ENCODE measurements at places on chromosomes 11 and 22.

GRCh38 chr22:37147186-37147990 lies 2.3 kb downstream of the IL2RB start:
- H3K4me3 ChIP-seq, result no peak overlapping the region
- no peaks in the 10 kb centered on the region for H3K27me3 ChIP-seq
- no peaks in the 10 kb centered on the region for H3K36me3 ChIP-seq
- DNase-seq, result no peak
- H3K4me1 ChIP-seq, result no peaks in the 10 kb centered on the region
- H3K27ac ChIP-seq, result no peak overlapping the region

- peaks cover 14% of the 10 kb centered on the region for H3K36me3 ChIP-seq
- no peaks in the 10 kb centered on the region for H3K27me3 ChIP-seq
- DNase-seq, result no peak
- H3K4me1 ChIP-seq, result peaks cover 51% of the 10 kb centered on the region
- peak within 1 kb of the TSS; percentile 91 for H3K4me3 ChIP-seq
- peak within 1 kb of the TSS; percentile 69 for H3K27ac ChIP-seq
Measured at GRCh38 chr11:67266449-67267187, at the start of gene GRK2. GRK2 (plus strand) TSS chr11:67266473; CDS start chr11:67266700, 227 bp downstream.

DNA sequence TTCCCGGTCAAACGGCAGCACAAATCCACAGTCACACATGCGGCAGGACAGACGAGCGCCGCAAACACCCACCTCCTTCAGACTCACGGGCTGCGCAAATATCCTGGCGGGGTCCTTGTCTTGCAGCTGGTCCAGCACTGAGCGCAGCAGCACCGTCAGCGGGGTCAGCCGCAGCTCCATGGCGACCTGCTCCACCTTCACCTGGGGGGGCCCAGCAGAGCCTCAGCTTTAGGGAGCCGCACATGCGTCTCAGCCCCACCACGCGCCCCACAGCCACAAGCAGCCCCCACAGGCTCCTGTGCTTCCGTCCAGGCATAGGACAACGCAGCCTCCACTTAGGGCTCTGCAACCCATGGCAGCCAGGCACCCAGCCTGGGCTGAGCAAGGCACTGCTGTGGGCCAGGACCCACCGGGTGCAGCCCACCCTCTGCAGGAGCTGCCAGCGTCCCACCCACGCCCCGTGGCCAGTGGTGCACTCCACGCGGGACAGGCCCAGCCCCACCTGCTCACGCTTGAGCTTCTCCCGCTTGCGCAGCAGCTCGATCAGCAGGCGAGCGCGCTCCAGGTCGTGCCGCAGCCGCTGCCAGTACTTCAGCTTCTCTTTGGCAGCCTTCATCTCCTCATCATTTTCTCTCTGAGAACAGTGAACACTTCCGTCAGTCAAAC lies 29.1 kb downstream of the BRD1 start:
- no peak overlapping the region for H3K4me3 ChIP-seq
- no peaks in the 10 kb centered on the region for H3K27me3 ChIP-seq
- no peak overlapping the region for H3K27ac ChIP-seq

- no peak overlapping the region for H3K4me3 ChIP-seq
- no peak overlapping the region for H3K27ac ChIP-seq
Measured at GRCh38 chr11:23875176-23875850, 621.5 kb upstream of the LUZP2 start.

DNA sequence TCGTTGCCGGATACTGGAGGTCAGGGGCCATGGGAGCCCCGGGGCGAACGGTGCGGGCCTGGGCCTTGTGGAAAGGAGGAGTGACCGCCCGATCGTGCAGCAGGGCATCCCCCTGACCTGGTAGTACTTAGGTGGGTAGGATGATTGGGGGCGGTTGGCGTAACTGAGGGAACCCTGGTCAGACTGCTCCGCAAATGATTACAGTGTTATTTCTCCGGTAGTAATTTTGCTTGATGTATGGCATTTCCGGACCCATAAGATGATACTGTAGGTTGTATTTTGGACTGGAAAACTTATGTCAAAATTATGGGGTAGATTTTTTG lies 762 bp downstream of the MTMR3 start:
- peak overlapping the region; percentile 99 for H3K27ac ChIP-seq
- no peak for DNase-seq
- H3K36me3 ChIP-seq, result no peaks in the 10 kb centered on the region
- peak overlapping the region; percentile 95 for H3K4me3 ChIP-seq

DNA sequence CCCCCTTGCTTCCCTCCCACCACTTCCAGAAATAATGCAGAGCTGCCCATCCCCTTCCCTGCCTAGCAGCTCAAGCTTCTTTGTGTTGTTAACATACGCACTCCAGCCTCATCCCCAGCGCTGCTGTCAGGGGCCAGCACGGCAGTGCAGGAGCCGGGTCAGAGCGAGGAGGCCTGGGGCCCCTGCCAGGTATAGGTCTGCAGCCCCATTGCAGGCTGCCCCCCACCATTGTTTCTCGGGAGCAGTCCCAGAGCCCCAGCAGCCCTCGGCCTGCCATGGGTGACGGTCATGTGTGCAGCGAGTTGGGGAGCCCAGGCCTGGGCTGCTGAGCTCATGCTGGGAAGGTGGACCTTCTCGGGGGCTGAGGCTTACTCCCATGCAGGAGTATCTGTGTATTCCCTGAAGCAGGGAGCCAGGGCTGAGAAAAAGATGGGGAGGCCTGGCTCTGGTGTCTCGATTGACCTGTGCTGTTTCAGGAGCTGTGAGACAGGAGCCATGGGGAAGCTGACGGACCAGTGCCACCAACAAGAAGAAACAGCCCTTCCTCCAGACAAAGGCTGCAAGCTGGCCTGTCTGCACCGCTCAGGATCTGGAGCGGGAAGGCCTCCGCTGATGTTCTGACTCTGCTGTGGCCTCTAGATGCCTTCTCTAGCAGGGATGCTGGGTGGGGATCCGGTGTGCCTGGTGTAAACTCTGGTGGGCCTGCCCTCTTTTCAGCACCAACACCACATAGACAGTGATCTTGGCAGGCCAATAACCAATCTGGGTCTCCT lies 220.5 kb upstream of the B3GAT1 start:
- H3K36me3 ChIP-seq, result no peaks in the 10 kb centered on the region
- DNase-seq, result no peak
- no peak overlapping the region for H3K27ac ChIP-seq
- H3K4me3 ChIP-seq, result no peak overlapping the region
- no peaks in the 10 kb centered on the region for H3K4me1 ChIP-seq

GRCh38 chr11:76339221-76339620 lies 41.7 kb downstream of the THAP12 start:
- H3K4me3 ChIP-seq, result no peak overlapping the region
- peak; percentile 87 for DNase-seq
- H3K36me3 ChIP-seq, result no peaks in the 10 kb centered on the region
- H3K4me1 ChIP-seq, result peaks cover 4% of the 10 kb centered on the region
- peak overlapping the region; percentile 67 for H3K27ac ChIP-seq

DNA sequence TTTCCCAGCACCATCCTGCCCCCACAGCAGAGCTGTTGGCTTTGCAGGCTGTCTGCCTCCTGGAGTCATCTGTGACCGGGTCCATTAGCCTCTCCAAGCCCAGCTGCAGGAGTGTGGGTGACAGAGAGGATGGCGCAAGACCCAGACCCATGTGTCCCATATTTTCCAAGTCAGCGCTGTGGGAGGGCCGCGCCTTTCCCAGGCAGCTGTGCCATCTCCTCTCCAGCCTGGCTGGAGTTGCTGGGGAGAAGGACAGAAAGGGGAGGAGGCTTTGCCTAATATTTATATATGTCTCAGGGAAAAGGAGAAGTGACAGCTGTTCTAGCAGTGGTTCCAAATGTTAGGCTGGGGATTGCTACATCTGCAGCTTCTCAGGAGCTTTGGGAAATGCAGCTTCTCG lies 15.7 kb downstream of the DTX4 start:
- peaks cover 20% of the 10 kb centered on the region for H3K27me3 ChIP-seq
- H3K4me3 ChIP-seq, result no peak overlapping the region
- no peak overlapping the region for H3K27ac ChIP-seq
- no peaks in the 10 kb centered on the region for H3K4me1 ChIP-seq

- no peaks in the 10 kb centered on the region for H3K27me3 ChIP-seq
- peak overlapping the region; percentile 54 for H3K27ac ChIP-seq
- H3K4me3 ChIP-seq, result peak overlapping the region; percentile 3
- H3K36me3 ChIP-seq, result peaks cover 4% of the 10 kb centered on the region
- peaks cover 60% of the 10 kb centered on the region for H3K4me1 ChIP-seq
Measured at GRCh38 chr11:43687120-43687791, 6.7 kb downstream of the HSD17B12 start.

DNA sequence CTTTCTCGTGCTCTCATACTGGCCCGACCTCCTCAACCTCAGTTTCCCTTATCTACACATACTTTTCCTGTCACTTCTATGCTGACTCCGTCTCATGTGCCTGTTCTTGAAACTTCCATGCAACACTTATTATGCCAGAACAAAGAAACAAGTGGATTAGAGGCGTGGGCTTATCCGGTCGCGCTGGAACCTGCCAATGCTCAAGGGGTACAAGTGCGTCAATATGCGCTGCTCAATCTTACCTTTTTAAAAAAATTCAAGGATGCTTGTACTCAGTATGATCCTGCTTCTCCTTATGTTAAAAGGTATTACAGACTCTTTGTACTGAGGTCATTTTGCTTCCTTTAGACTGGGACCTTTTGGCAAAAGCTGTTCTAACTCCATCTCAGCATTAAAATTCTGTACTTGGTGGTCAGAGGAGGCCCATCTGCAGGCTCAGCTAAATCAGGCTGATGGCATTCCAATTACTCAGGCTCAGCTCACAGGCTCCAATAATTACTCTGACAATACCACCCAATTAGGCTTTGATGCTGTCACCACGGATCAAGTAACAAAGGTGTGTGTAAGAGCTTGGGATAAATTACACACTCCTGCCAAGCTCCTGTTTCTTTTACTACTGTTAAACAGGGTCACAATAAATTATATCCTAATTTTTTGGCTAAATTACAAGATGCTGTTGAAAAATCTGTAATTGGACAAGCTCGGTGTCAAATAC lies 26.3 kb upstream of the ALDH3B2 start:
- H3K27ac ChIP-seq, result no peak overlapping the region
- peaks cover 22% of the 10 kb centered on the region for H3K27me3 ChIP-seq
- no peak for DNase-seq
- H3K36me3 ChIP-seq, result no peaks in the 10 kb centered on the region
- no peaks in the 10 kb centered on the region for H3K4me1 ChIP-seq

GRCh38 chr11:65414776-65415498 lies 7.7 kb upstream of the NEAT1 start:
- no peak for DNase-seq
- H3K27me3 ChIP-seq, result no peaks in the 10 kb centered on the region

DNA sequence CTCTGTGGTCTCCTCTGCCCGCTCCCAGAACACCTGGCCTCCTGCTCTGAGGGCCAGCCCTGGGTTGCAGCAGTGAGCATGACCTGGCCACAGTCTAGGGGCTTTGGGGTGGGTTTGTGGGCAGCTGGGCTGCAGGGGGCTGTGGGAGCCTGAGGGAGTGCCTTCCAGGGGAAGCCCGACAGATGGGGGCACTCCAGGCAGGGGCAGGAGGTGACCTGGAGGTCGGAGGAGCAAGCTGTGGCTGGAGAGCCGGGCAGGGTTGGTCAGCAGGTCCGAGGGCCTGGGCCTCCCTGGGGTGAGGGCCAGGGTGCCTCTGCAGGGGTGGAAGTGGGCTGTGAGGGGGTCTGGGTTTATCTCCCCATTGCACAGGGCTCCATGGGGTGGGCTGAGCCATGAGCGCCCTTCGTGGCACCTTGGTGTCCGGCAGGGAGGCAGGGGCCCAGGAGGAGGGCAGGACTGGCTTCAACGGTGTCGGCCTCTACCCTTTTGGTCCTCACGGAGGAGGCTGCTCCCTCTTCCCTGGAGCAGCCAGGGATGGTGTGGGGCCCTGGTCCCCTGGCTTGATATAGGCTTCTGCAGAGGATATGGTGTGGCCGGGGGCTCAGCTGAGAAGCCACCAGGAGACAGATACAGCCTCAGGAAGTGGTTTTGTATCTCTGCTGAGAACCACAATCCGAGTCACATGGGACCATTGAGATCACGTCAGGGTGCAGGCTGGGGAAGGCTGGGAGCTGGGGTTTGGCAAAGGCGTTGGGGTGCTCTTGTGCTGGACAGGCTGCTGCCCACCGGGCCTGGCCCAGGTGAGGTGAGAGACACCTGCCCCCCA lies 22.3 kb downstream of the KCNQ1 start:
- no peaks in the 10 kb centered on the region for H3K36me3 ChIP-seq
- no peaks in the 10 kb centered on the region for H3K4me1 ChIP-seq
- H3K27me3 ChIP-seq, result no peaks in the 10 kb centered on the region
- DNase-seq, result no peak

DNA sequence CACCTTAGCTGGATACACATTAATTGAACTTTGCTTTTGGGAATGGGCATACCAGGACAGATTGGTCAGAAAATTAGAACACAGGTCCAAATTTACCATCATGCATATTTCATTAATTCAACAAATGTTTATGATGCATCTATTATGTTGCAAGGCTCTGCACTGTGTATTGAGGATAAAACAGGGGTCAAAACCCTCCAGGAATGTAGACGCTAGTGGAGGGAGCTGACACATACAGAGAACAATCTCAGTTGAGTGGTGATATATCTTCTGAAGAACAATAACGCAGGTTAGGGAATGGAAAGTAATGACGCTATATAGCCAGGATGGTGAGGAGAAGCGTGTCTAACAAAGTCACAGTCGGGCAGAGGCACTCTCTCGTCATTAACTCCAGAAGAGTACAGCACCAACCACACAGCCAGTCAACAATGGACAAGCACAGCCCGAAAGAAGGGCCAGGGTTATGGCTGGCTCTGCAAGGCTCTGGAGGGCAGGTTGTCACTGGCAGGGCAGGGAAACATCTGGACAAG lies 3.8 kb downstream of the FLI1 start:
- H3K4me1 ChIP-seq, result peaks cover 5% of the 10 kb centered on the region
- H3K4me3 ChIP-seq, result peak overlapping the region; percentile 74
- peaks cover 28% of the 10 kb centered on the region for H3K27me3 ChIP-seq
- H3K36me3 ChIP-seq, result no peaks in the 10 kb centered on the region
- DNase-seq, result no peak
- peak overlapping the region; percentile 3 for H3K27ac ChIP-seq

DNA sequence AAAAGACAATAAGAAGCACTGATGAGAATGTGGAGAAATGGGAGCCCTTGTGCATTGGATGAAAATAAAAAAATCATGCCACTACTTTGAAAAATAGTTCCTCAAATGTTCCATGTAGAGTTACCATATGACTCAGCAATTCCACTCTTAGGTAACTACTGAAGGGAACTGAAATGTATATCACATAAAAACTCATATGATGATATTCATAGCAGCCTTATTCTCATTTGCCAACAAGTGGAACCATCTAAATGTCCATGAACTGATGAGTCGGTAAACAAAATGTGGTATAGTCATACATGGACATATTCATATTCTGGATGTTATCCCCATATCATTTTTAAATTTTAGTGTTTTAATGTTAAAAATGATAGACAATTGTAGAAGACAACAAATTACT lies 3.5 kb downstream of the KRTAP5-9 start:
- H3K4me1 ChIP-seq, result no peaks in the 10 kb centered on the region
- no peaks in the 10 kb centered on the region for H3K36me3 ChIP-seq
- DNase-seq, result no peak
- no peak overlapping the region for H3K4me3 ChIP-seq
- H3K27me3 ChIP-seq, result no peaks in the 10 kb centered on the region

GRCh38 chr11:134236834-134237556 lies 12.5 kb downstream of the VPS26B start:
- no peaks in the 10 kb centered on the region for H3K4me1 ChIP-seq
- H3K27ac ChIP-seq, result no peak overlapping the region
- no peaks in the 10 kb centered on the region for H3K27me3 ChIP-seq
- H3K36me3 ChIP-seq, result peaks cover 67% of the 10 kb centered on the region

Data from psoas muscle (tissue), 8 donors.